ENCODE measurements at places on chromosomes 2 and 18.

DNA sequence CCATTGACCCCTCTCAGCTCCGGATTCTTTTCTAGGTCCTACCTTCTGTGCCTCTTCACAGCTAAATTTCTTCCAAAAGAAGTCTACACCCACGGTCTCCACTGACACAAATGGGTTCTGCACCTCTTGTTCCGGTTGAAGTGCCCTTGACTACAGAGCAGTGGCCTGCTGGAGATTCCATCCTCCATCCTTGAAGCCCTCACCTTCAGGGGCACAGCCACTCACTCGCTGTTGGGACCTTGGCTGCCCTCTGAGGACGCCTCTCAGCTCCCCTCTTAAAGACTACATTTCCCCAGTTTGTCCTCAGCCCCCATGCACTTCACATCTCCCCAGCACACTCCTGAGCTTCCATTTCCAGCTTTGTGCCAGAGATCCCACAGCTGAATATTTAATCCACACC is 226.3 kb downstream of the ATAD2B start:
- no peak for DNase-seq

- DNase-seq, result no peak
Observed at GRCh38 chr2:236014408-236015131, 153.6 kb downstream of the GBX2 start.

- DNase-seq, result no peak
Observed at GRCh38 chr2:5316001-5316490, 376.1 kb upstream of the SOX11 start.

DNA sequence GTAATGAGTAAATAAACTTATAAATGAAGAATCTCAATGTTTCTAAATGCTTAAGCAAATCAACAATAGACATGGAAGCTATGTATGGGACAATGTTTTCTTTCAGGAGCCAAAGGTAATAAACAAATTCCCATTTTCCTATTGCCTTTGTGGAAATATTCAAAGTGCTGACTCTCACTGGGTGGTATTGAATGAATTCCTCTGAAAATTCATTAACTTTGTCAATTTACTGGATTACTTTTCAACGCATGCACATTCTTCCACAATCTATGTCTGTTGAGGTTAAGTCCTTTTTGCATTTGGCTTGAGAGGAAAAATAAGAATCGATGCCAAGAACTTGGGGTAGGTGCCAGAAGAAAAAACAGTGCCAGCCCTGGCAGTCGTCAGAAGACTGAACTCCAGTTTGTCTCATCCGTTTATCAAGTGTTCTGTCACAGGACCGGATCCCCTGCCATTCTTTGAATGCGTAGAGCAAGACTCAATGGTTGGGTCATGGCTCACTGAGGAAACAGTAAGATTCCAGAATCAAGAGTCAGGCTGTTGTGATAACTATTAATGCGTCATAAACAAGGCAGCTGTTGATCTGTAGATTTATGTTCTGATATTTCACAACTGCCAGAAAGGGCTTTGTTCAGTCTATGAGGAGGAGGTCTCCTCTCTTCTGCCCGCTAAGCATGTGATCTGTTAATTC is 133.3 kb downstream of the GFPT1 start:
- DNase-seq, result peak; percentile 85

DNA sequence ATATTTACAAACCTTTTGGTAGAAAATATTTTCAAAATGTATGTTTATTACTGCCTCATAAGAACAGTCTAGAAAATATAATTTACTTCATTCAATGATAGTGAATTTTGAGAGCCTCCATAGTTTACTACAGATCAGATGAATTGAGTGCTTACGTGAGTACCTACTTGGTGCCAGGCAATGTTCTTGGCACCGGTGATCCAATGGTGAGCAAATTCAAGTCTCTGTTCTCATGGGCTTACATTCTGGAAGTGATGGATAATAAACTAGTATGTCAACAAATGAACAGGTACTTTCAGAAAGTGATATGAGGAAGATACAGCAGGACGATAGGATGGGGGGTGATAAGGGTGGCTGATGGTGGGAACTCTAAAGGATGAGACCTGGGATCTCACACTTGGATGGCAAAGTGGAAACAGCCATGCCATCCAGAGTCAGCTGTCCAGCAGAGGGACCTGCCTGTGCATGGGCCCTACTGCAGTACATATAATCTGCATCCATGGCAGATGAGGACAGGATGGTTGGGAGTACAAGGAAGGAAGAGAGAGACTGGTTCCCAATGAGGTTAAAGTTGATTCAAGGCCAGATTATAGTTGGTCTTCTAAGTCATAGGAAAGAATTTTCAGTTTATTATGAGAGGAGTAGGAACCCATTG is 277.0 kb downstream of the NEDD4L start:
- DNase-seq, result no peak

- DNase-seq, result no peak
Observed at GRCh38 chr2:159455330-159455918, 160.9 kb downstream of the BAZ2B start.

DNA sequence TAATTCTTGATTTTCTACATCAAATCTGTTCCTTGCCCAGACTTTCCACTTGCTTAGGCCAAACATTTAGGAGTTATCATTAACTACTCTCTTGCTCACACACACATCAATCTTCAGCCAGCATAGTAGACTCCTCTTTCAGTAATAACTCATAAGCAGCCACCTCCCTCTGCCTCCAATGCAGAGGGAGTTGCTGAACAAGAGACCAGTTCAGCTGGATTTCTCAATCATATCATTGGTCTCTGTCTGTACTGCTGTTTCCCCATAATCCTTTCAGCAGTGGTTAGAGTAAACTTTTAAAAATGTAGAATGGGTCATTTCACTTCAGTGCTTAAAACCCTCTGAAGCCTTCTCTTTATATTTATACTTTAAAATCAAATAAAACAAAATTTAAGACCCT is 112.9 kb downstream of the SLC39A10 start:
- no peak for DNase-seq

DNA sequence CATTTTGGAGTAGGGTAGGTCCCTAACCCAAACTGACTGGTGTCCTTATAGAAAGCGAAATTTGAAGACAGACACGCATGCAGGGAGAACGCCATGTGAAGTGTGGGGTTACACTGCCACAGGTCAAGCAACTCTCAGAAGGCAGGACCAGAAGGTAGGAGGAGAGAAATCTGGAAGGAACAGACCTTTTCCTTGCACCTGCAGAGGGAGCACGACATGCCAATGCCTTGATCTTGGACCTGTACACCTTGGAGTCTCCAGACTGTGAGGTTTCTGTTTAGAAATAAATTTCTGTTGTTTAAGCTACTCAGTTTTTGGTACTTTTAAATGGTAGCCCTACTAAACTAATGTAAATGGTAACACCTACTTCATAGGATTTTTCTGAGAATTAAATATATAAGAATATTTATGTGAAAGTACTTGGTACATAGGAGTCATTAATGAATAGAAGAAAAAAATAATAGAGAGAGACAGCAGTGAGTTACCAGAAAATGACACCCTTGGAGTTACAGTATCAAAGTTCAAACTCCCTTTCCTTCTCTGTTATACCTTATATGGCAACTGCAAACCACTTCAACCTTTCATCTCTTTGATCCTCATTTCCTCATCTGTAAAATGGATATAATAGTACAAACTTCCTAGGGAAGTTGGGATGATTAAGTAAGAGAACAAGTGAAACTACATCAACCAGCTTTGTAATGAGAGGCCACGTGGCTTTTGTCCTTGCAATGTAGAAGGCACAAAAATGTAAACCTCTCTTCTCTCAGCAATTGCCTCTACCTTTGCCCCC is 184.9 kb upstream of the PARD3B start:
- DNase-seq, result no peak

DNA sequence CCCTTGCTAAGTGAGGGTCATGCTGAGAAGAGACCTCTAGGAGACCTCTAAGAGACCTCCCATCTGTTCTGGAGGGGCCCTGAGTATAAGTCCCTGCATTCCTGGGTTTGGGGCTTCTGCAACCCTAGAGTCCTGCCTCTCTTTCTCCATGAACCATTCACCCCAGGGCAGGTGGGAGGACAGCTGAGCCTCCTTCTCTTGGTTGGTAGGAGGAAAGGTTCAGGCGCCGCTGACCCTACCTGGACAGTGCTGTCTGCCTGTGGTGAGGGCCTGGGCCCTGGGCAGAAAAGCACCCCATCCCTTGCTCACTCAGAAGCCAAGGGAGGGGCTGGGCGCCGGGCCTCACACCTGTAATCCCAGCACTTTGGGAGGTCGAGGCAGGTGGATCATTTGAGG is 604 bp upstream of the VIL1 start:
- no peak for DNase-seq

DNA sequence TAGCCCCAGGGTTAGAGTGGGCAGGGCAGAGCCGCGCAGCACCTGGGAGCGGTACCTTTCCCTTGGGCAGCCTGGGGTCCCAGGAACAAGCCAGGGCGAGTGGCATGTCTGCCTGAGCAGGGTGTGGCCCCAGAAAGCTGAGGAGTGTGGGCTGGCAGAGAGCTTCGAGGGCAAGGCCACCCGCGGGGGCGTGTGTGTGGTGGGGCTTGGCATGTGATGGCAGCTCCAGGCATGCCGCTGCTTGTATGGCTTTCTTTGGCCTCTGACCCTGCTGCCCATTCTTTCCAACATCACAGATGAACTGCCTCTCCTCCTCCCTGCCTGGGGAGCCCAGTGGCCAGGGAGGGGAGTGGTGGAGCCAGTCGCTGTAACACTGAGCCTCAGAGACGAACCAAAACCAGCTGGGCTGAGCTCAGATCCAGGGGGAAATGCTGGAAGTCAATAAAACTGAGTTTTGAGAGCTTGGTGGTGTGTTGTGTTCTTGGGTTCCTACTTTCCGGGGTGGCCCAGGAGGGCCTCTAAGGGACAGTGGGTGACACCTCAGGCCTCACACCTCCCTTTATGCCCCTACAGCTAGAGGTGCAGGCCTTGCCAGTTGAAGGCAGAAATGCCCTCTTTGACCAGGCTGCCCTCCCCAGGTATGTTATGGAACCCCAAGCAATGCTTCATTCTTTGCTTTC is 7.4 kb downstream of the DNAJB2 start:
- no peak for DNase-seq

DNA sequence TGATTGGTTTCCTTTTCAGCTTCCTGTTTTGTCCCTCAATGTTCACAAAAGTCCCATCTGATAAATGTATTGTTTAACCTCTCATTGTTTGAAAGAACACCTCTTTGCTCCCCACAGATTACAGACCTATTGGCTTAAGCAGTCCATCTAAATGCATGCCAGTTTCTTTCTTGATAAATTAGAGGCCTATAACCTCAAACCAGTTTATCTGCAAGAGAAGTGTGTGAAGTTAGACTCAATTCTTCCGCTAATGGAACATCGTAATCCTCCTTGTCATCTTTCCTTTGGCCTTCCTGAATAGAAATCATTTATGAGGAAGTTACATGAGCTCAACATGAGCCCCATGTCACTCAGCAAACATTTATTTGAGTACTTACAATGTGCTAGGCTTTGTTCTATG is 74.0 kb downstream of the FRZB start:
- DNase-seq, result no peak

GRCh38 chr2:51105811-51106210 is 73.9 kb upstream of the NRXN1 start:
- no peak for DNase-seq

DNA sequence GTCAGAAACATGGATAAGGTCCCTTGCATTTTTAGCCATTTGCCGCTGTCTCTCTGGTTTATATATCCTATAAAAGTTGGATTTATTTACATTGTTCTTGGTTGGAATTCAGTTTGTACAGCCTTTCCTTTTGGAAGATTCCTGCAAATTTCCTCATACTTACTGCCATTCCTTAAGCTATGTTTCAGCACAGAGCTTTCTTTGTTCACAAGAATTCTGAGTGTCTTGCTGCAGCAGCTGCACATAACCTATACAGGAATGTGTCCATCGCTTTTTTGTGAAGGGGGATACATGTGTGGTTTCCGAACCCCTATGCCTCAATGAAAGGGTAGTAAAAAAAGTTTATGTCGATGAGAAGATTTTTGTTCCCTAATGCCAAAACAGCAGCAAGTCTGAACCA is 48.3 kb upstream of the CCDC68 start:
- DNase-seq, result peak; percentile 43

GRCh38 chr2:205646680-205647079 is 35.6 kb upstream of the NRP2 start:
- no peak for DNase-seq

- peak; percentile 46 for DNase-seq
Observed at GRCh38 chr2:88669482-88670214, 21.8 kb upstream of the RPIA start.

DNA sequence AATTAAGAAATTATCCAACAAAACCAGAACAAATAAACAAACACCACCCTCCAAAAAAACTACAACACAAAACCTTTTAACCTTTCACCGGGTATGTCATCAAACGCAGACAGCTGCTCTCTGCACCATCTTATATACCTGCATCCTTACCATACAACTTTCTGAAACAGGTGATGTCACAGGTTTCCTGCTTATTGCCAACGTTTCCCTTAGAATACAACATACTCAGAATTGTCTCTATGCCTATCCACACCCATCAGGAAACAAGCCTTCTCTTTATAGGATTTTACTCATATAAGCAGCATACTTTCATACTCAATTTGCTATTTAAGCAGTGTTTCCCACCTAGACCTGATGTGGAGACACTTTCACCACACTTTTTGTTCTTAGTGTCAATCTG is 181.0 kb downstream of the DYM start:
- no peak for DNase-seq

DNA sequence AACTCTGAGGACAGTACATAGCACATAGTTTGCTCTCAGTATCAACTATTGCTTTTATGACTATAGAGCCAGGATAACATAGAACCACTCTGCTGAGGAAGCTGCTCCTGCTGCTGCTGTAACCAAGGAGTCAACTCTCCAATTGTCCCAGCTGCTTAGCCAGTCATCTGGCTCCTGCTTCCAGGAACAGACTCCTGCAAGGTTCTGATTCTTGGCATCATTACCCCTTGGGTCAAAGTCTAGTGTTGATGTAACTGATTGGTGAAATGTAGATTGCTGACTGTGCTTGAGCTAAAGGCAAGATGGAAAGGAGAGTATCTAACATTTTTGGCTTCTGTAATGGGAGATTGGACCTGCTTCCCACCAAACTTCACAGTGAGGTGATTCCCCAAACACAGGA is 261.9 kb upstream of the FSHR start:
- DNase-seq, result no peak

DNA sequence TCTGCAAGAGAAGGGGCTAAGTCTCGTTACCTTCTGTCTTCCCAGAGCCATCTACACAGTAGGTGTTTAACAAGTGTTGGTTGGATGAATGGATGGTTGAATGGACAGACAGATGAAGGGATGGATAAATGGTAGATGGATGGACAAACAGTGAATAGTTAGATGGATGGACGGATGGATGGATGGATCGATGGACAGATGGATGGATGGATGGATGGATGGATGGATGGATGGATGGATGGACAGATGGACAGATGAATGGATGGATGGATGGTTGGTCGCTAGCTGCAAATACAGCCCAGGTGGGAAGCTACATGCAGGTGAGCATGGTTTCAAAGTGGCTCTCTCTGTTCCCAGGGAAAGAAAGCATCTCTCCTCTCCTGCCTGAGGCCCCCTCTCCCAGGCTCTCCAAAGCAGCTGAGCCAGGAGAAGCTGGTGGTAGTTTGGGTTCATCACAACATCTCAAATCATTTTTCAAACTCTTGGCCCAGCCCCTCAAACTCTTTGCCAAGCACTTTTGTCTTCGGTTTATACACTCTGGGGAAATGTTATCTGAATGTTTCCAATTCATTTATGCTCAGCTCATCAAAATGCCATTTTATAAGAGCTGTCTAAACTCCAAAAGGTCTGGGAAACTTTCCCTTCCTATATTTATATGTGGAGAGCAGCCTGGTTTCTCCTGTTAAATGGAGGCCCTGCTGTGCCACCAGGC is 192.7 kb downstream of the ANAPC1 start:
- no peak for DNase-seq

- peak; percentile 58 for DNase-seq
Observed at GRCh38 chr2:100800915-100801314, 19.0 kb upstream of the NPAS2 start.

Data from tongue (tissue), 3 donors.